ENCODE measurements at places on chromosomes 6 and 20.

DNA sequence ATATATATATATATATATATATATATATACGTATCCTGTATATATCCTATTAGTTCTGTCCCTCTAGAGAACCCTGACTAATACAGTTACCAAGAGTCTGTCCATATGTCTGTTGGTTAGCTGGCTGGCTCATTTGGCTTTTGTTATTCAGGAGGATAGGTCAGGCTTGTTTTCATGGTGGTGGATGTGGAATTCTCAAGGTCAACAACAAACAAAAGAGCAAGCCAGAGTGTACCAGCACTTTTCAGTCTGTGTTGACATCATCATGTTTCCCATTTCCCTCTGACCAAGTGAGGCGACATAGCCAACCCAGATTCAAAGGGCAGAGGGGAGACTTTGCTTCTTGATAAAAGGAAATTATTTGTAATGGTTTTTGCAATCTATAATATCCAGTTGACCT is 88.5 kb upstream of the PTCHD4 start:
- H3K27me3 ChIP-seq = no peaks in the 10 kb centered on the region
- H3K4me3 ChIP-seq = no peak overlapping the region
- H3K36me3 ChIP-seq = no peaks in the 10 kb centered on the region

- H3K27ac ChIP-seq = no peak overlapping the region
- no peaks in the 10 kb centered on the region for H3K36me3 ChIP-seq
- no peaks in the 10 kb centered on the region for H3K27me3 ChIP-seq
Observed at GRCh38 chr6:138372711-138373463, 4.8 kb upstream of the SMIM28 start.

DNA sequence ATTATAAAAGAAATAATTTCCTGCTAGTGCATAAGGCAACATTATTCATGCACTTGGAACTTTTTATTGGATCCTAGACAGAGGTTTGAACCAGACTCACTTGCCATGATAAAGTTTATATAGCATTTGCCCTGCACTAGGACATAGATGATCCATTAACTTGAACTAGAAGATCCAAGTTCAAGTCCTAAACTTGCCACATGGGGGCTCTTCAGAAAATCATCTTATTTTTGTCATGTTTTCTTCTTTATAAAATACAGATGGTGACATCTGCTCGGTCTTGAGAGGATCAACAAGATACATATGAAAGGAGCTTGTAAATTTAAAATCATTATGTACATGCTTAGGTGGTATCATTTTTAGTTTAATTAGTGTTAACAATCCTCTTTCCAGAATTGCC is 94.5 kb downstream of the SIM1 start:
- no peaks in the 10 kb centered on the region for H3K27me3 ChIP-seq
- H3K27ac ChIP-seq = no peak overlapping the region
- no peak for DNase-seq
- no peak overlapping the region for H3K4me3 ChIP-seq
- no peaks in the 10 kb centered on the region for H3K36me3 ChIP-seq

GRCh38 chr20:43744151-43744611 is 17.4 kb upstream of the GTSF1L start:
- H3K4me1 ChIP-seq = no peaks in the 10 kb centered on the region
- H3K27me3 ChIP-seq = peaks cover 31% of the 10 kb centered on the region
- no peak for DNase-seq

DNA sequence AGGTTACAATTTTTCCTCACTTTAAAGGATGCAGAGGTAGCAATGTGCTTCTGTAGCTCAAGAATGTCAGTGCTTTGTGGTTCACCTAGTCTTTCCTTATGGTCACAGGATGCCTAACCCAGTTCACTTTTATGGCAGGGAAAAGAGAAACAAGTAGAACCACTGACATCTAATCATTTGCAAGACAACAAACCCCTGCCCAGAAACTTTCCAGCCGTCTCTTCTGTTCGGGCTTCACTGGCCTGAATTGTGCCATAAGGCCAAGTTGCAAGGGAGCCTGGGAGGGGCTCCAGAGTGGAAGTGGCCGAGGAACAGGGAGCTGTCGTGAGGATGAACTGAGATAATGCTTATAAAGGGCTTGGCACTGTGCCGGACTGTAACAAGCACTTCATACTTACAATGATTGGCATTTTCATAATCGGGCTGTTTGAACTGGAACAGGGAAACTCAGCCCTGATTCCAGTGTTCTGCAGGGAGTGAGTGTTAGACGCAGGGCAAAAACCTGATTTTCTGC is 212.6 kb downstream of the BCAS1 start:
- no peaks in the 10 kb centered on the region for H3K36me3 ChIP-seq
- H3K27ac ChIP-seq = no peak overlapping the region
- no peak overlapping the region for H3K4me3 ChIP-seq
- DNase-seq = no peak
- H3K27me3 ChIP-seq = no peaks in the 10 kb centered on the region
- H3K4me1 ChIP-seq = no peaks in the 10 kb centered on the region

DNA sequence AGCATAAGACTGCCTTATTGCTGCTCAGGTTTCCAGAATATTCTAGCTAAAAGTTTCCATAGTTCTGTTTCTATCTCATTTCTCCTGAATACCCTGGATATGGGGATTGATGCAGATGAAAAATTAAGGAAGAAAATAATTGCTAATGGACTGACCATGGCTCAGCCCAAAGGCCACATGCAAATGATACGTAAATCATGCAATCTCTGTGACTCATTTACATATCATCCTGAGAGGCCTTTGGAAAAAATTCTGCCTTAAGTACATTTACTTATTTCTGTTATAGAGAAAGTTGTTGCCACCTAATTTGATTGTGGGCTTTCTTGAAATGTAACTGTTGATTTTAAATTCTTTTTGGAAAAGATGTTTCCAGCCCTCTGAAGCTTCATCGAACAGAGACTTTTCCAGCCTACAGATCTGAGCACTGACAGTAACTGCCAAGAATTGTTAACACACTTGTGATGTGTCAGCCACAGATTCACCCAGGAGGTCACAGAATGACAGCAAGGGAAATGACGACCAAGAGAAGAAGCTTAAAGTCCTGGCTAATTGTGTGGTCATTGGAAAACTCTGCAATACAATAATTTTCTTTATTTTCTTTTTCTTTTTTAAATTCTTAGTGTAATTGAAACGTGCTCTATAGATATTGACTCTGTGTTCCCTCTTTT is 174.8 kb downstream of the DOK5 start:
- H3K4me3 ChIP-seq = no peak overlapping the region
- no peak for DNase-seq
- H3K27me3 ChIP-seq = no peaks in the 10 kb centered on the region
- no peak overlapping the region for H3K27ac ChIP-seq
- no peaks in the 10 kb centered on the region for H3K36me3 ChIP-seq

DNA sequence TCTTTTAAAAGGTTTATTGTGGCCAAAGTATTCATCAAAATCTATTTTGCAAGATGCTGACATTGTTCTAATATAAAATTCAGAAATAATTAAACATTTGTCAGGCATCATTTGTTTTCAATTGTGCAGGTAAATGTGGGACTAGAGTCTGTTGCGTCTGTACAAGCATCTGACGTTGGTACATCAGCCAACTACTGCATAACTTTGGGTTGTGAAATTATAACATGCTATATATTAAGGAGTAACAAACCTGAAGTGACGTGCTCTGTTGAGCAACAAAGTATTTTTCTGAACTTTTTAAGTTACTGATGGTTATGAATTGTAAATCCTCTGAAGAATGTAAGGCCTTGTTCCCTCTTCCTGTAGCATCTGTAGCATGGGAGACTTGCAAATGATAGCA is 66.0 kb downstream of the RNF182 start:
- no peak for DNase-seq
- peaks cover 5% of the 10 kb centered on the region for H3K27me3 ChIP-seq
- H3K27ac ChIP-seq = no peak overlapping the region

- no peak overlapping the region for H3K4me3 ChIP-seq
- H3K27me3 ChIP-seq = no peaks in the 10 kb centered on the region
- H3K27ac ChIP-seq = no peak overlapping the region
- H3K4me1 ChIP-seq = no peaks in the 10 kb centered on the region
- DNase-seq = no peak
- H3K36me3 ChIP-seq = no peaks in the 10 kb centered on the region
Observed at GRCh38 chr20:54560357-54560756, 85.0 kb downstream of the DOK5 start.

GRCh38 chr20:48238781-48239180 is 453.5 kb upstream of the SULF2 start:
- DNase-seq = no peak
- no peak overlapping the region for H3K27ac ChIP-seq
- H3K4me3 ChIP-seq = no peak overlapping the region
- peaks cover 6% of the 10 kb centered on the region for H3K27me3 ChIP-seq
- no peaks in the 10 kb centered on the region for H3K4me1 ChIP-seq

GRCh38 chr6:40627316-40627715 is 40.2 kb upstream of the LRFN2 start:
- no peak for DNase-seq
- no peaks in the 10 kb centered on the region for H3K27me3 ChIP-seq

DNA sequence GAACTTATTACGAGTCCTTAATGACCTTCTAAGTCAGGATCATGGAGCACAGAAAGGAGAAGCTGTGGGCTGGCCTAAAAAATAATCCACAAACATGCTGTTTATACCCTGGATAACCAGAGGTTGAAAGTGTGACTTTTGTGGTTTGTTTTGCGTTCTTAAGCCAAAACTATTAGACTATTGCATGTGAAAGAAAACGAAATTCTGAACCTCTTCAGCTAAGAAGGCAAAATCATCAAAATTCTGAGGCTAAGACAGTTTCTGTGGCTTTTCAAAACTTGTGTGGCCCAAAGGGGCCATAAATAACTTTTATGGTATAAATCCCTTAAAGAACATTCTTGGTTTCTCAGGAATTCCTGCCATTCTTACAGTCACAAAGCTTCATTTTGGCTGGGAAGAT is 251.0 kb downstream of the UST start:
- no peak overlapping the region for H3K4me3 ChIP-seq
- no peak for DNase-seq
- H3K4me1 ChIP-seq = no peaks in the 10 kb centered on the region
- H3K27me3 ChIP-seq = no peaks in the 10 kb centered on the region
- no peaks in the 10 kb centered on the region for H3K36me3 ChIP-seq

- H3K36me3 ChIP-seq = no peaks in the 10 kb centered on the region
- peak overlapping the region; percentile 40 for H3K27ac ChIP-seq
- no peak overlapping the region for H3K4me3 ChIP-seq
- DNase-seq = no peak
Observed at GRCh38 chr20:11331096-11331495, 586.6 kb upstream of the BTBD3 start.

GRCh38 chr20:7496394-7496991 is 443.8 kb downstream of the HAO1 start:
- no peak for DNase-seq
- no peak overlapping the region for H3K27ac ChIP-seq
- no peaks in the 10 kb centered on the region for H3K27me3 ChIP-seq
- H3K36me3 ChIP-seq = no peaks in the 10 kb centered on the region

DNA sequence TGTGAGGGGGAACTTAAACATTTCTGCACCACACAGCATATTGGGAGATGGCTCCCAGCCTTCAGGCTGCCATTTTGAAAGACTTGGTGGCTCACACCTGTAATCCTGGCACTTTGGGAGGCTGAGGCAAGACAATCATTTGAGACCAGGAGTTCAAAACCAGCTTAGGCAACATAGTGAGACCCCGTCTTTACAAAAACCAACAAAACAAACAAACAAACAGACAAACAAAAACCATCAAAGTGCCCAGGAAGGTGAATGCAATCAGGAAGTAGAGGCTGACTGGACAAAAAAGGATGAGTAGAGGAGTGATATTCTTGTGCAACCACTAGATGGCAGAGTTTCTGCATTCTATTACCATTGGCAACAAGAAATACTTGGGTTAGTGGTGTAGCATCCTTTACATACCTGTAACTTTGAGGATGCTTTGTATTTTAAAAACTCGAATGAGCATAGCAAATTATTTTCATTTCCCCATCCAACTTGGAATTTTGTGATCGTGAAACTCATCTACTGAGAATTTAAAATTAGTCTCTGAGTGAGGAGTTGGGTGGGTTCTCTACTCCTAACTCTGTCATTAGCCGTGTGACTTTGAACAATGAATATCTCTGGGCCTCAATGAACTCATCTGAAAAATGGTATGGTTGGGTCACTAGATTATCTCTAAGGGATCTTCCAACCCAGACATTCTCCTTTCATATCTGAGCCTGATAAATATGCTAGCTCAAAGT is 84.4 kb downstream of the CRYBG1 start:
- no peak overlapping the region for H3K4me3 ChIP-seq
- H3K27ac ChIP-seq = no peak overlapping the region
- DNase-seq = no peak
- H3K36me3 ChIP-seq = no peaks in the 10 kb centered on the region
- no peaks in the 10 kb centered on the region for H3K4me1 ChIP-seq

GRCh38 chr20:55936209-55936595 is 69.1 kb downstream of the CBLN4 start:
- no peak for DNase-seq
- H3K36me3 ChIP-seq = no peaks in the 10 kb centered on the region
- no peaks in the 10 kb centered on the region for H3K27me3 ChIP-seq
- H3K27ac ChIP-seq = no peak overlapping the region

DNA sequence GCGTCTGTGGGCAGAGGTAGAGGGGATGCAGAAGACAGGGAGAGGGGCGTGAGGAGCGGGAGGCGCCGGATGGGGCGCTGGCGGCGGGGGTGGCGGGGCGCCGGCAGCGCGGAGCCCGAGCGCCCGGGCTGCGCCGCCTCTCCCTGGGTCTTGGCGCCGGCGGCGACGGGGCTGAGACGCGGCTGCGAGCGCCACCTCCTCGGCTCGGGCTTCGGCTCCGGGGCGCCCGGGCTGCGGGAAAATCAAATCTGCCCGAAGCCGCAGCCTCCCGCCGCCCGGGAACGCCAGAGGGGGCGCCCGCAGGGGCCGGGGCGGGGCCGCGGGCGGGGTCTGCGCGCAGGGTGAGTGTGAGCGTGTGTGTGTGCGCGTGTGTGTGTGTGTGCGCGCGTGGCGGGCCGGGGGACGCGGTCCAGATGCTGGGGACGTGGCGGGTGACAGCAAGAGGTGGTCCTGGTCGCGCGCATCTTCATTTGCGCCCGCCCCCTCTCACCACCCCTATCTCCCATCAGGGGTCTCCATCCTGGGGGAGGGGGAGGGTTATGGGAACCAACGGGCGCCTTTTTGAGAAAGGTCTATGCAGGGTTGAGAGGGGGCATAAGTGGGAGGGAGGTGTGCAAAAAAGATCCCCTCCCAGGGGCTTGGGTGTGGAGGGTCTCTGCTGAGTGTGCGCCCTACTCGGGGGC is 646 bp upstream of the CPNE5 start:
- H3K27me3 ChIP-seq = no peaks in the 10 kb centered on the region
- DNase-seq = peak; percentile 70
- H3K36me3 ChIP-seq = no peaks in the 10 kb centered on the region
- H3K4me1 ChIP-seq = peaks cover 48% of the 10 kb centered on the region
- H3K4me3 ChIP-seq = peak overlapping the region; percentile 67
- peak overlapping the region; percentile 81 for H3K27ac ChIP-seq

- no peak overlapping the region for H3K27ac ChIP-seq
- no peak overlapping the region for H3K4me3 ChIP-seq
- no peaks in the 10 kb centered on the region for H3K27me3 ChIP-seq
- H3K4me1 ChIP-seq = no peaks in the 10 kb centered on the region
Observed at GRCh38 chr6:158840465-158840864, 21.3 kb upstream of the EZR start.

- H3K4me1 ChIP-seq = no peaks in the 10 kb centered on the region
- H3K27me3 ChIP-seq = no peaks in the 10 kb centered on the region
- DNase-seq = no peak
- no peak overlapping the region for H3K4me3 ChIP-seq
- H3K36me3 ChIP-seq = no peaks in the 10 kb centered on the region
Observed at GRCh38 chr6:140490081-140490480, 1115.6 kb upstream of the CITED2 start.

Measured in psoas muscle (tissue), 8 donors.